ENCODE measurements at places on chromosomes 7 and 10.

DNA sequence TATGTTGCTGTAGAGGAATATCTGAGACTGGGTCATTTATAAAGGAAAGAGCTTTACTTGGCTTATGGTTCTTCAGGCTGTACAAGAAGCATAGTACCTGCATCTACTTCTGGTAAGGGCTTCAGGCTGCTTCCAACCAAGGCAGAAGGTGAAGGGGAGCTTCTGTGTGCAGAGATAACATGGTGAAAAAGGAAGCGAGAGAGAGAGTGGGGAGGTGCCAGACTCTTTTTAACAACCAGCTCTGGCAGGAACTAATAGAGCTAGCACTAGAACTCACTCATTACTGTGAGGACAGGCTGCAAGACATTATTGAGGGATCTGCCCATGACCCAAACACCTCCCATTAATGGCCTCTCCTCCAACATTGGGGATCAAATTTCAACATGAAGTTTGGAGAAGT is 94.5 kb downstream of the KIF20B start:
- no peak for DNase-seq

GRCh38 chr10:99975106-99975829 is 34.5 kb downstream of the DNMBP start:
- DNase-seq, result no peak

DNA sequence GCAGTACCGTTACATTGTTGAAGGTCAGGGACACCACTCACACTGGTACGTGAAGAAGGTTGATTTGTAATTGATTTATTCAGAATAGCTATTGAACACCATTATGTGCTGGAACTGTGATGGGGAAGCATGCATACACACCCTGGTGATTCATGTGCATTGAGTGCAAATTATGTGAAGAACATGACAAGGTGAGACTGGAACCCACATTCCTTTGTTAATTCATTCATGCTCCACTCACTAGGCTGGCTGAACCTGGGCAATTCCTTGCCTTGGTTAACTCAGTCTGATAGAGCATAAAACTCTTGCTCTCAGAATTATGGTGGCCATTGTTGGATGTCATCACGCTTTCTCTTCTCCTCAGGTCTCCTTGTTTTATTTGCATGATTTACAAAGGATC is 67.3 kb upstream of the TPK1 start:
- no peak for DNase-seq

DNA sequence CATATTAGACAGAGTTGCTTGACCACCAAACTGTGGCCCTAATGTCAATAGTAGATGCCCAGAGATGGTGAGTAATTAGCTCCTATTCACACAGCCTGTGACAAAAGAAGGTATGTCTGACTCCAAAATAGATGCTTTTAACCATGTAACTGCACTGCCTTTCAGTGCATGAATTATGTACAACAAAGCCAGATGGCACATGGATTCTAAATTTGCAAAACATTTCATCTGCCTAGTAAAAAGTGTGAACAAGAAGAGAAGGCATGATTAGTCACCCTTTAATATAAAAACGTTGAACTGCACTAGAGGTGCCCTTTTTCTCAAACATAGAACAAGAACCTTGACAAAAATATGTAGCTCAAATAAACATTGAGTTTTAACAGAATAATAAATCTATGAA is 35.5 kb upstream of the PTPRZ1 start:
- DNase-seq, result no peak

DNA sequence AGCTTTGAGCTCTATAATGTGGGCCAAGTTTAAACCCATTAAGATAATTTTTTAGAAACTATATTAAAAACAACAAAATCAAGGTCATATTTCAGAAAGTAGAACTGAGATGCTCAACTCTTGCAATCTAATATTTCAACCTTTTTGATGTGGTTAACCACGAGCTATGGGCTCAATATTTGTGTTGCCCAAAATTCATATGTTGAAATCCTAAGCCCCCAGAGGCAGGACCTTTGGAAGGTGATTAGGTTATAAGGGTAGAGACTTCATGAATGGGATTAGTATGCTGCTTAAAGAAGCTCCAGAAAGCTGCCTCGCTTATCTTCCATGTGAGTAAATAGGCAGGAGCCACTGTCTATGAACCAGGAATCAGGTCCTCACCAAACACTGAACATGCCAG is 284.4 kb downstream of the CRPPA start:
- no peak for DNase-seq

GRCh38 chr10:126153711-126154628 is 234.3 kb downstream of the ADAM12 start:
- DNase-seq, result no peak

DNA sequence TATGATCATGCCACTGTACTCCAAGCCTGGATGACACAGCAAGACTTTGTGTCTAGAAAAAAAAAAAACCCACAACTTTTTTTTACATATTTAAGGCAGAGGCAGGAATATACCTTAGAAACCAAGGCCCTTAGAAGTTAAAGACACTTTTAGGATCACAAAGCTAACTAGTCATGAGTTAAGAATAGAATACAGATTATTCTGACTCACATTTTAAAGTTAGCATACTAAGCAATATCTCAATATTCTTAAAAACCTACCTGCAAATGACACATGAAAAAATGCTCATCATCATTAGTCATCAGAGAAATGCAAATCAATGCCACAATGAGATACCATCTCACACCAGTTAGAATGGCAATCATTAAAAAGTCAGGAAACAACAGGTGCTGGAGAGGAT is 177.7 kb downstream of the CHCHD3 start:
- no peak for DNase-seq

GRCh38 chr10:69239136-69239535 is 19.0 kb downstream of the HKDC1 start:
- DNase-seq, result no peak

DNA sequence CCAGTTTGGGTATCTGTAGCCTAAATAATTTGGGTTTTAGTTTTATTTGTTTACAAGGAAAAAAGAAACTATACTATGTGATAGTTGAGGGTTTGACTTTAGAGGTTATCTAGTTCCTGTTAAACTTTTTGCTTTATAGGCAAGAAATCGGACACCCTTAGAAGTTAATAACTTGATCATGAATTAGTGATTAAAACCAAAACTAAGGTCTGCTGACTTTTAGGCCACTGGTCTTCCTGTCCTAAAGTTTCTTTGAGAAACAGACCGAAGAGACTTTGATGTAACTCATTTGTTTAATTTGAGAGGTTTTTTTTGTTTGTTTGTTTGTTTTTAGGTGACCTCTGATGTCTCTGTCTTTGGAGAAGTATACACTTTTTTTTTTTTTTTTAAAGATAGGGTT is 59.7 kb downstream of the PHTF2 start:
- DNase-seq, result no peak

- DNase-seq, result no peak
Measured at GRCh38 chr7:149097088-149097487, 6.6 kb upstream of the ZNF786 start.
